Esophagus squamous epithelium (tissue), 5 donors: ENCODE measurements at places on chromosomes 1 and 21.

DNA sequence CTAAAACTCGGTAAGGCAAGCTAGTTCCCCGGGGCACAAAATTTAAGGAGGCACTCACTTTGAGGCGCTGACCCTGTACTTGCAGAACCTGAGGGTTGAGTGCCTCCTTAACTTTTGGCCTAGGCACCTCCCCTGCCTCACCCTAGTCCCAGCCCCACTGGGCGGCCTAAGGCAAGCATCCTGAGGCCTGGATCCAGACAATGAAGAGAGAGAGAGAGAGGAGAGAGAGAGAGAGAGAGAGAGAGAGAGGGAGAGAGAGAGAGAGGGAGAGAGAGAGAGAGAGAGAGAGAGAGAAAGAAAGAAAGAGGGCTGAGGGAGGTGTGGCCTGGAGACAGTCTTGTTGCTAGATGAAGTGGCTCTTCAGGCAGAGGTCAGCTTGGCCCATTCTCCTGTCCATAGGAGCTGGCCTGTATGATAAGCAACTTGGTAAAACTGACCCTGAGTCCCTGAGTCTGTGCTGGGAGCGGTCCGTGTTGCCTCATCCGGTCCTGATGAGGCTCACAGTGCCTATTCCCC lies 7.4 kb upstream of the LRRN2 start:
- H3K4me1 ChIP-seq, result peaks cover 5% of the 10 kb centered on the region
- H3K4me3 ChIP-seq, result no peak overlapping the region
- H3K36me3 ChIP-seq, result no peaks in the 10 kb centered on the region
- no peaks in the 10 kb centered on the region for H3K27me3 ChIP-seq
- no peak for DNase-seq
- no peak overlapping the region for H3K27ac ChIP-seq

DNA sequence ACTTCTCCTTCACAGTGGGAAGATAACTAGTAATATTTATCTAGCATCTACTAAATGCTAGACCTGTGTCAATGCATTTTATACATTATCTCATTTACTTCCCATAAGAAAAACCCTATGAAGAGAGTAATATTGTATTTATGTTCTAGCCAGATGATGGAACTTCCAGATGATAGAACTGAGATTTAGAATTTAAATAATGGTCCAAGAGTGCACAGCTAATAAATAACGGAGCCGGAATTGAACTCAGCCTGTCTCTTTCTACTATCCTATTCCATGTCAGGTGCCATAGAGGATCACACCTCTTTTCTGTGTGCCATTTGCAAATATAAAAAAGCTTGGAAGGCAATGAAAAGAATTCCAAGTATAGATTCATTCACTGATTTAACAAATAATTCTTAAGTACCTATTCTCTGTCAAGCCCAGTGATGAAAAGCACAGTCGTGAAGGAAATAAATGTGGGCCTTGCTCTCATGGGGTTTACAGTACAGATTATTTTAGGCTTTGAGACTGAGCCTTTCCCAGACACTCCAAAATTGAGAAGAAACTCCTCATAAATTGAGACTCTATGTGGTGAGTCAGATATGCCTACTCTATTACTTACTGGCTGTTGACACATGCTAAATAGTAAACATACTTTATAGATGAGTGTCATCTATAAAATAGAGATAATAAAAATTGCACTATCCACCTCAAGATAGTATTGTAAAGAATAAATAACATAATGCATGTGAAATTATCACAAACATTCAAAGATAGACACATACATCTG lies 378.0 kb upstream of the PRMT6 start:
- no peak overlapping the region for H3K4me3 ChIP-seq
- H3K27ac ChIP-seq, result no peak overlapping the region
- no peaks in the 10 kb centered on the region for H3K4me1 ChIP-seq
- H3K27me3 ChIP-seq, result no peaks in the 10 kb centered on the region
- DNase-seq, result no peak

DNA sequence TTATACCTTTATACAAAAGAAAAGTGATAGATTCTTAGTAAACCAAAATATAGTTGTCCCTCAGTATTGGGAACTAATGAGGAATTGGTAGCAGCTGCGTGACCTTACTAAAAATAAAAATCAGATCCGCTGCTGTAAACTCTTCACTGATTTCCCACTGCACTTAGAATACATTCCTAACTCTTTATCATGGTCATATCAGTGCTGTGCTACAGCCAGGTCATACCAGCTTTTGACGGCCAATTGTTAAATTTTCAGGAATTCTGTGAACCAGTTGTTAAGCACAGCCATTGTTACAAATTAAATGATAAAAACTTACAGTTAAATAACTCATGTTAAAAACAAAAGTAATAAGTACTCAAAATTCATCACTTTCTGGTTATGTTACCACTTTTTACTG lies 245.3 kb downstream of the GPR52 start:
- no peaks in the 10 kb centered on the region for H3K27me3 ChIP-seq
- H3K4me1 ChIP-seq, result no peaks in the 10 kb centered on the region
- H3K4me3 ChIP-seq, result no peak overlapping the region

DNA sequence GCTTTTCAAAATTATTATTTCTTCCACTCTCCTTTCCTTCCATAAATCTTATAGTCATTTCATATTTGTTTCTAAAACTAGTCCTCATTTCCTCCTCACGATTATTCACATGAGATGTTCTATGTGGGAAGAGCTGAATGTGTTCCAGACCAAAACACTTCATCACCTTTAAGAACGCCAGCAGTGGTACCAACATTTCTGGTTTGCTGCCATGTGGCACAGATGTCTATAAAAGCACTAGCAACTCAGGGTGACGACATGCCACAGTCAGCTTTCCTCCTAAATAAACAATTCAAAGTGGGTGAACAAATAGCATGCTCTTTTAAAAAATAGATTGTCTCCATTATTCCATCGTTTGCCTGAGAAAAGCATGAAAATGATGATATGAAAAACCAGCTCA lies 1217.8 kb upstream of the ADGRL2 start:
- H3K27ac ChIP-seq, result no peak overlapping the region
- H3K4me3 ChIP-seq, result no peak overlapping the region
- H3K4me1 ChIP-seq, result no peaks in the 10 kb centered on the region
- no peaks in the 10 kb centered on the region for H3K36me3 ChIP-seq
- no peaks in the 10 kb centered on the region for H3K27me3 ChIP-seq

DNA sequence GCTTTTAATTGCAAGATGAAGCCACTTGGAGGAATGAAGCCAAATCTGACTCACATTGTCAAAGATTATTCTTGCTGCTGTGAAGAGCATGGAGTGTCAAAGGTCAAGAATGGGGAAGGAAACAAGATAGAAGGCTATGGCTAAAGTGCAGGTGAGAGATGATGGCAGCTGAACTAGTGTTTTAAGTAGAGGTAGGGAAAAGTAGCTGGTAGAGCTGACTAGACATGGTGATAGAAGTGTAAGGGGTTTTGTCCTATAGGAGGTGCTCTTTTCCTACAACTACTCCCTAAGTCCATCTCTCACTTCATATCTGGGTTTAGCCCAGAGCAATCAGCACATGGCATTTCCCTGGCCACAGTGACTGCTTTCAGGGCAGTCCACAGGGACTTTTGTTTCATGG lies 11.8 kb downstream of the UBE2T start:
- H3K27me3 ChIP-seq, result no peaks in the 10 kb centered on the region
- DNase-seq, result no peak
- no peaks in the 10 kb centered on the region for H3K4me1 ChIP-seq
- H3K36me3 ChIP-seq, result peaks cover 42% of the 10 kb centered on the region
- H3K4me3 ChIP-seq, result no peak overlapping the region

- H3K4me3 ChIP-seq, result no peak overlapping the region
- H3K27ac ChIP-seq, result no peak overlapping the region
- peaks cover 1% of the 10 kb centered on the region for H3K4me1 ChIP-seq
Measured at GRCh38 chr21:45482899-45483821, 59.1 kb downstream of the SLC19A1 start.

- no peak for DNase-seq
- no peaks in the 10 kb centered on the region for H3K27me3 ChIP-seq
- H3K27ac ChIP-seq, result peak overlapping the region; percentile 16
- no peaks in the 10 kb centered on the region for H3K36me3 ChIP-seq
Measured at GRCh38 chr1:94947437-94947836, 20.5 kb upstream of the CNN3 start.

DNA sequence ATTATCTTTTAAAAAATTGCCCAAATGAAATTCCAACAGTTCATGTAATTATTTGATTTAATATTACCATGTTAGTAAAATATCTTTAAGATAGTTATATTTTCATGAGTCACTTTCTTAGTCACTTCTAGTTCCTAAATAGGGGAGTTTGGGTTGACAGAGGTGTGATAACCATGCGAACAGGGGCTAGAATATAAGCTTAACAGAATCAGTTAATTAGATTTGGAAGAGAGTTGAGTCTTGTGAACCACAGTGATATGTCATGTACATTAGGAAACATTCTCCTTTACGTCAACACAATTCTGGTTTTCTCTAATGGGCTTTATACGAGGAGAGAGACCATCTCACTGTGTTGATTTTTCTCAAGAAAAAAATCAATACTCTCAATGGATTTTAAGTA lies 64.8 kb upstream of the ZNF281 start:
- no peak for DNase-seq
- no peak overlapping the region for H3K4me3 ChIP-seq
- H3K4me1 ChIP-seq, result peaks cover 20% of the 10 kb centered on the region

GRCh38 chr1:147496571-147497210 lies 44.6 kb upstream of the BCL9 start:
- no peaks in the 10 kb centered on the region for H3K36me3 ChIP-seq
- H3K4me1 ChIP-seq, result no peaks in the 10 kb centered on the region
- DNase-seq, result no peak
- no peak overlapping the region for H3K27ac ChIP-seq
- no peaks in the 10 kb centered on the region for H3K27me3 ChIP-seq

GRCh38 chr1:193406901-193407300 lies 220.5 kb upstream of the B3GALT2 start:
- peaks cover 19% of the 10 kb centered on the region for H3K4me1 ChIP-seq
- no peaks in the 10 kb centered on the region for H3K36me3 ChIP-seq
- H3K27me3 ChIP-seq, result no peaks in the 10 kb centered on the region
- no peak overlapping the region for H3K4me3 ChIP-seq
- DNase-seq, result no peak

- H3K27ac ChIP-seq, result no peak overlapping the region
- no peaks in the 10 kb centered on the region for H3K36me3 ChIP-seq
- DNase-seq, result no peak
- no peaks in the 10 kb centered on the region for H3K27me3 ChIP-seq
- no peak overlapping the region for H3K4me3 ChIP-seq
- peaks cover 8% of the 10 kb centered on the region for H3K4me1 ChIP-seq
Measured at GRCh38 chr1:59412718-59413326, 115.9 kb downstream of the FGGY start.

DNA sequence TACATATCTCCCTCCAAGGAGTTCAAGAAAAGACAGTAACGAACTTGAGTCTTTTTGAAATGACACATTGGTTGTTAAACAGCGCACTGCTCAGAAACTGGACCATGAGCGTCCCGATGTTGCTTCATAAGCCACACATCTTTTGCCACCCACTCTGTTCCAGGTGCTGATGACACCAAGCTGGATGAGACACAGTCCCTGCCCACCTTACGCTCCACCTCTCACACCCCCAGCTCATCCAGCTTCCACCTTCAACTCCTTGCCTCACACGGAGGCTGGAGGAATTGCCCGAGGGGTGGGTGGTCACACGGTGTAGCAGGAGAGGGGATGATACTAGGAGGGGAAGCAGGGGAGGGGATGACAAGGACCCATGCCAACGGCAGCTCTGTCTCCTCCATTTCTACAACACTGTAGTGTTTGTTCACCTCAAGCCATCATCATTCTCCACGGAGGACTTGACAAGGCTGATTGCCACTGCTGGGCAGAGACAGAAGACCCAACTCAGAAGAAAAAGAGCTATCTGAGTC lies 148.5 kb upstream of the TNR start:
- no peak overlapping the region for H3K4me3 ChIP-seq
- DNase-seq, result no peak
- no peaks in the 10 kb centered on the region for H3K27me3 ChIP-seq
- H3K4me1 ChIP-seq, result no peaks in the 10 kb centered on the region
- no peak overlapping the region for H3K27ac ChIP-seq

DNA sequence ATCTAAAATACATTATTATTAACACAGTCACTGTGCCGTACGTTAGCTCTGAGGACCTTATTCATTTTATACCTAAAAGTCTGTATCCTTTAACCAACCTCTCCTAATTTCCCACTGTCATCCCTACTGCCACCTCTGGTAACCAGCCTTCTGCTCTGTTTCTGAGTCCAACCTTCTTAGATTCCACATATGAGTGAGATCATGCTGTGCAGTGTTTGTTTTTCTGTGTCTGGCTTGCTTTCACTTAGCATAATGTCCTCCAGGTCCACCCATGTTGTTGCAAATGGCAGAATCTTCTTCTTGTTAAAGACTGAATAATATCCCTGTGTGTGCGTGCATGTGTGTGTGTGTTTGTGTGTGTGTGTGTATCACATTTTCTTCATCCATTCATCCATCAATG lies 64.2 kb downstream of the ETS2 start:
- H3K27me3 ChIP-seq, result no peaks in the 10 kb centered on the region
- no peak overlapping the region for H3K4me3 ChIP-seq
- DNase-seq, result no peak
- no peak overlapping the region for H3K27ac ChIP-seq

GRCh38 chr1:51671527-51672325 lies 54.8 kb downstream of the OSBPL9 start:
- H3K36me3 ChIP-seq, result peaks cover 8% of the 10 kb centered on the region
- no peak overlapping the region for H3K4me3 ChIP-seq
- no peaks in the 10 kb centered on the region for H3K27me3 ChIP-seq
- DNase-seq, result no peak

- no peaks in the 10 kb centered on the region for H3K27me3 ChIP-seq
- no peak overlapping the region for H3K4me3 ChIP-seq
- no peaks in the 10 kb centered on the region for H3K36me3 ChIP-seq
- H3K27ac ChIP-seq, result no peak overlapping the region
Measured at GRCh38 chr1:170407138-170407537, 124.8 kb upstream of the GORAB start.

DNA sequence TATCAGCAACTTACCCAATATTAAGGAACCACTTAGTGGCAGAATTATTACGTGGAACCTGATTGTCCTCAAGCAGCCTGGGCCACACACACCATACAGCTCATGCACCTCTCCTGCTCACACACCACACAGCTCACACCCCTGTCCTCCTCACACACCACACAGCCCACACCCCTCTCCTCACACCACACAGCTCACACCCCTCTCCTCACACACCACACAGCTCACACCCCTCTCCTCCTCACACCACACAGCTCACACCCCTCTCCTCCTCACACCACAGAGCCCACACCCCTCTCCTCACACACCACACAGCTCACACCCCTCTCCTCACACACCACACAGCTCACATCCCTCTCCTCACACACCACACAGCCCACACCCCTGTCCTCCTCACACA lies 36.8 kb upstream of the LAMC2 start:
- H3K4me1 ChIP-seq, result peaks cover 6% of the 10 kb centered on the region
- no peaks in the 10 kb centered on the region for H3K36me3 ChIP-seq
- no peak for DNase-seq
- peak overlapping the region; percentile 66 for H3K27ac ChIP-seq
- H3K4me3 ChIP-seq, result no peak overlapping the region
- no peaks in the 10 kb centered on the region for H3K27me3 ChIP-seq

DNA sequence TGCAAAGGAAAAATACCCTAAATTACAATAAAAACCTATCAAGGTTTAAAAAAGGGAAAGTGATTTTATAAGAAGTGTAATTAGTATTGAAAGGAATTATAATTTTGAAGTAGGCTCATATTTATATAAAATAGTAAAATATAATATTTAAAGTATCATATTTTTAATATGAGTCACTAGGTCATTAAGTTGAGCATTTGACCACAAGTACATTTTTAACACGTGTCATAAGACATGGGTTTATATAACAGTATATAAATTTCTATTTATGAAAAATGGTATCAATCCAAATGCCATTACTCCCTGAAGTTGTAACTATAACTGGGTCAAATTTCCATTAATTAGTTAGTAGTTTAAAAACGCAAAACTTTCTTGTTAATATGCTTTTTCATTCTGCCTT lies 365.9 kb downstream of the COL11A1 start:
- H3K27me3 ChIP-seq, result no peaks in the 10 kb centered on the region
- no peak overlapping the region for H3K27ac ChIP-seq
- no peak overlapping the region for H3K4me3 ChIP-seq
- no peaks in the 10 kb centered on the region for H3K36me3 ChIP-seq
